Left renal pelvis (tissue), 4 donors: ENCODE measurements at places on chromosomes 7 and 10. TPM values are rescaled to one million over a fixed set of nuclear protein-coding genes. Genes with fewer than 3 reads are reported as not detected.

DNA sequence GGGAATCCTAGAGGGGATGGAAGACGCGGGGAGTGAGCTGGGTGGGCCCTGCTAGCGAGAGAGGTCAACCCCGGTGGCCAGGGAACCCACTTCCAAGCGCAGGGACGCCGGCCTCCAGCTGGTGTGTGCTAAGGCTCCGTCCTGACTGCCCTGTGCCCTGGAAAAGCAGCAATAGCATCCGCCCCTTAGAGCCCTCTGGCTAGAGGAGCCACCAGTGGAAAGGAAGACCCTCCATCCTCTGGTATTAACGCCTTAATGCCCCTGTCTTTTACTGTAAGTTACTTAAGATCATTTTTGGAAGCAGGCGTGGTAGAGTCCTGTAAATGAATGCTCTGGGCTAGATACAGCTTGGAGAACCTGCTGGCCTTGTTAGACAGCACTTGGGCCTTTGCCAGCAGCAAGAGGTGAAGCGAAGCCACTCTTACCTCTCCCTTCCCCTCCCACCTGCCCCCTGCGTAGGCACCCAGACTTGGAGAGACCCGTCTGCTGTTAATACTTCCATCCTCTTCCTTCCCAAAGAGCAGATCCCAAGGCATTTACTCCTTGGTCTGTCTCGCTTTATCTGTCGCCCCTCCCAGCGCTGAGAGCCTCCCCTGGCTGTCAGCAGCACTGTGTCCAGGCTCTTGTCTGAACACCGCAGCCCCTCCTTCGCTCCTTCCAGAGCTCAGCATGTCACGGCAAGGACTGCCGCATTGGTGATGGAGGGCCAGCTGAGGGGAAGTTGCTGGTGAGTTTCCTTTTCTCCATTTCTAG lies 4.6 kb downstream of the REPIN1 start:
- DNase-seq = no peak

GRCh38 chr10:13340626-13341376 lies 7.3 kb downstream of the SEPHS1 start:
- no peak for DNase-seq

DNA sequence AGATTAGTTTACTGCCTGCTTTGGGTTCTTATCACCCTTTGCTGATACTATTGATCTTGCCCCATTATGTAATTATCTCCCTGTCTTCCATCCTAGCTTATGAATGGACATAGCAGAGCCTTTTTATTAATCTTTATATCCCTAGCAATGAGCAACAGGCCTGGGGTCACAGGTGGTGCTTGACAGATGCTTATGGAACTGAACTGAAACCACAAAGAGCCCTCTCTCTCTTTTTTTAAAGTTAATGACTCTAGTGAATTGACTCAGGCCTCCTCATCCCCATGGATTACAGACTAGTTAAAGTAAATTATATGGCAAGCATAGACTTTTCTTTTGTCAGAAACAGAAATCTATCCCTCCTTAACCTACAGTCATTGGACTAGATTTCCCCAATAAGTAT lies 265.2 kb downstream of the PHTF2 start:
- no peak for DNase-seq

GRCh38 chr10:115023715-115024114 lies 69.5 kb upstream of the ATRNL1 start:
- no peak for DNase-seq

GRCh38 chr10:75508239-75508813 lies 76.9 kb downstream of the LRMDA start:
- no peak for DNase-seq

GRCh38 chr7:6271060-6271658 lies 1.3 kb downstream of the CYTH3 start:
- DNase-seq = no peak

DNA sequence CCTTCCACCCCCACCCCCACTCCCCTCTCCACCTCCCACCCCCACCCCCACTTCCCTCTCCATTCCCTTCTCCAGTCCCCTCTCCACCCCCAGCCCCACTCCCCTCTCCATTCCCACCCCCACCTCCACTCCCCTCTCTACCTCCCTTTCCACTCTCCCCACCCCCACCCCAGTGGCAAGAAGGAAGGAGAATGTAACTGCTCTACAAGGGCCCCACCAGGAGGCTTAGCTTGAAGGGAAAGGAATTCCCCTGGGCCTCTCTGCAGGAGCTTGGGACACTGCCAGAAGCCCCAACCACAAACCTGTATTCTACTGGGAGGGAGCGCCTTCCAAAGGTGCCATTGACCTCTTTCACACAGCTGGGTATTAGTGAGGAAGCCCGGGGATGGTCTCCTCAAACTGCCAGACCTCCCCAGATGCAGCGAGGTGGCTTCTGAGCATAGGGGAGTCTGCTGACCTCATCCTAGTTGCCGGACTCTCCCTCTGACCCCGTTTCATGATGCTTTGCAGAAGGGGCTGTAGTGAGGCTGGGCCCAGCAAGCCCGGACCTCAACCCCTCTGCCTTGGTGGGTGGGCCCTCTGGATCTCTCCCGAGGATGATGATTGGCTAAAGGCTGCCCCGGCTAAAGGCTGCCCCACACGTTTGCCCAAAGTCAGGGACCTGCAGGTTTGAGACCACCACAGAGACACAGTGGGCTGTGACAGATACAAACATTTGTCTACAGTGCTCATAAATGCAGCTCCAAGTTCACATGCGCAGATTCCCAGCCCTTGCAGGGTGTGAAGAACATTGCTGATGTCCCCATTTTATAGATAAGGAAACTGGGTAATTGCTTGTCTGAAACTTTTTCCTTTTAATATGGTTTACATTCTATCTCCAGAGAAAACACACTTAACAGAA lies 2.9 kb downstream of the DEPP1 start:
- no peak for DNase-seq

DNA sequence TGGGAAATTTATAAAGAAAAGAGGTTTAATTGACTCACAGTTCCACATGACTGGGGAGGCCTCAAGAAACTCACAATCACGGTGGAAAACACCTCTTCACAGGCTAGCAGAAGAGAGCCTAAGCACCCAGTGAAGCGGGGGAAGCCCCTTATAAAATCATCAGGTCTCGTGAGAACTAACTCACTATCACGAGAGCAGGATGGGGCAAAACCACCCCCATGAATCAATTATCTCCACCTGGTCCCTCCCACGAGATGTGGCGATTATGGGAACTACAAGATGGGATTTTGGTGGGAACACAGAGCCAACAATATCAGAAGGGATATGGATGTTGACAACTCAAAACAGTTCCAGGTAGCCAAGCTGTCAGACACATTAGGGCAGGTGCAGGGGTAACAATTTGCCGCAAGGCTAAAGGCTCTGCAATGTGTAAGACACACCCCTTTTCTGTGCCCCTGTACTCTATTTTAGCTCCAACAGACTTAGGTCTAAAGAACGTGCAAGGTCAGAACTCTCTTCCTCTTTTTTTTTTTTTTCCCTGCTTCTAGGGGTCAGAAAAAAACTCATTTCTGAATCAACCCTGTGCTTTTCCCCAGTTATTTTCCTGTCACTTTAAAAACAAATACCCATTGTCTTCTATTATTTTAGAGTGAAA lies 30.7 kb upstream of the RBM20 start:
- no peak for DNase-seq

- no peak for DNase-seq
These were observed 48.3 kb upstream of the C1GALT1 start for GRCh38 chr7:7134046-7134445.

Gene FLNC
- 17.4 TPM for polyA plus RNA-seq

Gene MOGAT3
- 0.69 TPM for polyA plus RNA-seq

Gene CDHR1
- polyA plus RNA-seq = 0.79 TPM
